ENCODE measurements at places on chromosomes 12 and 14. TPM values are rescaled to one million over a fixed set of nuclear protein-coding genes. Genes with fewer than 3 reads are reported as not detected.
A peak's percentile ranks its signal among the peaks of the same experiment; 100 is the strongest.

Gene FSCB
- not detected for total RNA-seq

Gene NAA30
- total RNA-seq, result 17.6 TPM

Gene NID2
- not detected for total RNA-seq

DNA sequence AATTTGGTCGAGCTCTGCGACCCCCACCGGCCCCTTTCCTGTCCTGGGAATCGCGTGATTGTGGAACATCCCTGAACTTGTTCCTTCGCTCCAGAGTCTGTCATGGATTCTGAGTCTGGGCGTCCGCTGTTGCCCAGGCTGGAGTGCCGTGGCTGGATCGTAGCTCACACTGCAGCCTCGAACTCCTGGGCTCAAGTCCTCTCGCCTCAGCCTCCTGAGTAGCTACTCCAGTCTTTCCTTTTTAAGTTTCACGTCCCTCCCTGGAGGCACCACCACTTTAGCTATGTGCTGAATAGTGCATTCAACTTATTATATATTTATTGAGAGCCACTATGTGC lies 698 bp downstream of the ACOT6 start:
- DNase-seq, result no peak

DNA sequence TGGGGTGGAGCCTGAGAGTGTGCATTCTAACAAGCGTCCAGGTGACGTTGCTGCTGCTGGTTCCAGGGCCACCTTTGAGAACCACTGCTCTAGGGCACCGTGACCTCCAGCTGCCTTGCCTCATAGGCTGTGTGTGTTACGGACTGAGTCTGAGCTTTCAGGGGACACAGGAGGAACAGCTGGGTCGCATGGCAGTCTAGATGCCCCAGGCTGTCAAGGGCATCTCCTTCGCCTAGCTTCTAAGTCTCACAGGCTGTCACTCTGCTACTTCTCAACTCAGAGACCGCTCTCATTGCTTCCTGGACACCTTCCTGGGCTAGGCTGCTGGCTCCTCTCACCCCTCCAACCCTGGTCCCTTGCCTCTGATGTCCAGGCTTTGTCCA lies 965 bp downstream of the KRT73 start:
- no peak for DNase-seq

DNA sequence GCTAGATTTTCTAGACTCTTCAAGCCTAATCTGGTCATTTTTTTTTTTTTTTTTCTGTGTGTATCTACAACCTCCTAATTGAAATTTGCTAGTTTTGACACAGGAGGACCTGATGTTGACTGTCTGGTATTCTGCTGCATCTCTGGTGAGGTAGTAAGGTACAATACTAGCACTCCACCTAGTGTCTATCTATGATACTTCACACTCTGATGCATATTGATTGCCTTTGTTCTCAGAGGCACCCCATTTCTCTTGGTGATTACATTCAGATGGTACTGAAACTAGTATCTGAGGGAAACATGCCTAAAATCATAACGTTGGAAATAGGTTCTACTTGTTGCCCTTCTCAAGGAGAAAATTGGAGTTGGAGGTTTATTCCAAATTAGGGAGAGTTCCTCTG lies 930.5 kb upstream of the NOVA1 start:
- DNase-seq, result no peak

Gene PRB2
- total RNA-seq, result not detected

- DNase-seq, result no peak
These were observed 96.2 kb downstream of the PLBD1 start for GRCh38 chr12:14471497-14471896.

- DNase-seq, result no peak
These were observed 45.6 kb downstream of the ANKRD9 start for GRCh38 chr14:102464006-102464405.

DNA sequence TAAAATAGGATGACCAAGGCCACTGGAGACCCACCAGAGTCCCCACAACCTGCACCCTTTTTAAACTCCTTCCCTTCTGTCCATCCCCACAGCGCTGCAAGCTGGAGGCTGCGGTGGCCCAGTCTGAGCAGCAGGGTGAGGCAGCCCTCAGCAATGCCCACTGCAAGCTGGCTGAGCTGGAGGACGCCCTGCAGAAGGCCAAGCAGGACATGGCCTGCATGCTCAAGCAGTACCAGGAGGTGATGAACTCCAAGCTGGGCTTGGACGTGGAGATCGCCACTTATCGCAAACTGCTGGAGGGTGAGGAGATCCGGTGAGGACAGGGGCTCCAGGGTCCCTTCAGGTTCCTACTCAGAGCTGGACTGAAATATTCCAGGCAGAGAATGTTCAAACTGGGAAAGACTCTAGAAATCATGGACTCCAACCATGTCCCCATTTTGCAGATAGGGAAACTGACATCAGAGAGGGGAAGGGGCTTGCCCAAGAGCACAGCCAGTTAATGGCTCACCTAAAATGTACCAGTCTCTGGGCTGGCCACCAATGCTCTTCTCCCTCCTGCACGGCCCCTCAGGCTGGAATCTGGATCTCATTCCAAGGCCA lies 17.2 kb downstream of the KRT85 start:
- DNase-seq, result no peak

DNA sequence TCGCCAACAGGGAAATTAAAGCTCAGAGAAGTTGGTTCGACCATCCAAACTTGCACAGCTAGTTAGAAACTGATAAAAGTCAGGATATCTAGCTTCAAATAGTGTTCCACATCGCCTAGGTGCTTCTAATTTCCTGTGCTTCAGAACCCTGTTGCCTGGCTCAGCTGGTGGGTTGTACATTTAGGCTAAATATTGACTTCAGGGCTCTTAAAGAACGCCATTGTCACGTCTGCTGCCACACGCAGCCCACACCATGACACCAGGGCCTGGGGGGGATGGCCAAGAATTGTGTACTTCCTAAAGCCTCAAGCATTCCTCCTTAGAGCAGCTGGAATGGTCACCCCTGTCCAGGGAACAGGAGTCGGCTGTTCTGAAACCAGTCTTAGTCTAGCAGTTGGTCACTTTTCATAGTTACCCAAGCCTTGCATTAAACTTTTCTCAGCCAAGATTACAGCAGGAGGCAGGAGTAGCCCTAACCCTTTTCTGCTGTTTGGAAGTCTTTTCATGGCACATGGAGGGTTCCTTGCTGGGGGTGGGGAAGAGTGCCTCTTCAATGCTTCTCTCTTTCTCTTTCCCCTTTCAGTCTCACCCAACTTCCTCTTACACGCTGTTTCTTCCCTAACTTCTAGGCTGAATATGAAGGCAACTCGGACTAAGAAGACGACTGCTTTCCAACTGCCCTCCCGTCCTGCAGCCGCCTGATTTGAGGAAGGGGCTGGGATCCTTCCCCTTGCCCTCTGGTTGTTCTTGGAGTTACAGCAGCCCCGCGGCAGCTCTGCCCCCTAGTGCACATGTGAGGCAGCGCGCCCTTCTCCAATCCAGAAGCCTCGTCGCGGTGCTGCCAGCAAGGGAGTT lies 17.1 kb downstream of the FOS start:
- peak; percentile 90 for DNase-seq

- peak; percentile 42 for DNase-seq
These were observed 912.4 kb downstream of the VRK1 start for GRCh38 chr14:97709552-97709951.

GRCh38 chr14:34649344-34649743 lies 19.4 kb upstream of the SNX6 start:
- no peak for DNase-seq

DNA sequence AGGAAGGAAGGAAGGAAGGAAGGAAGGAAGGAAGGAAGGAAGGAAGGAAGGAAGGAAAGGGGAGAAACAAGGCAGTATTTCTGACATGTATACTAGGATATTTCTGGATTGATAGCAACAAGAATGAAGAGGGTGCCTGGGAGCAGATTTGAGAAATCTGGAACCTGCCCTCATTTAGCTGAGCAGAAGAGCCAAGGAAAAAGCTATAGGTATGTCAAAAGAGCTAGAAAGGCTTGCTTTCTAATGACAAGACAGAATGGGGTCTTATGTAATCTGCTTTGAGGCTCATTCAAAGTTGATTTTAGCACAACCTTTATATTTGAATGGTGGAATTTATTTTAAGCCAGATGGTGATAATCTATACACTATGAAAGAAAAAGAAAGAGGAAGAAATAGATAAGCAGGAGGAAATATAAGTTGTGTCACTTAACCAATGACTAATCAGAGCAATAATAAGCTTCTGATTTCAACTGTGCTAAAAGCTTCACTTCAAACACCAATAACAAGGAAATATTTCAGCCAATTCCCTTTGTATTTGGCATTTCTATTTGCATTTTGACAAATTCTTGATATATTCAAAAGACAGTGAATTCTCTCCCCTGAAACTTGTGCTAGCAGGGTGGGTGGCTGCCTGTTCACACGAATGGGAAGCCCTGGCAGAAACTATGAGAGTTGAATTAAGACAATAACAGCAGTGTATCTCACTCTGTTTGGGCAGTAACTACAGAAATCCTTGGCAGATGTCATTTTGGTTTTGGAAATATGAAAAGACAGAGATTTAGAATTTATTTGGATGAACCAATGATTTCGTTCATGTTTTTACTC lies 76.3 kb upstream of the FLRT2 start:
- DNase-seq, result no peak

GRCh38 chr14:71050227-71050823 lies 143.1 kb downstream of the PCNX1 start:
- no peak for DNase-seq

- no peak for DNase-seq
These were observed 18.2 kb downstream of the CINP start for GRCh38 chr14:102344485-102344884.

- no peak for DNase-seq
These were observed 26.8 kb downstream of the KLRK1 start for GRCh38 chr12:10362828-10363657.

DNA sequence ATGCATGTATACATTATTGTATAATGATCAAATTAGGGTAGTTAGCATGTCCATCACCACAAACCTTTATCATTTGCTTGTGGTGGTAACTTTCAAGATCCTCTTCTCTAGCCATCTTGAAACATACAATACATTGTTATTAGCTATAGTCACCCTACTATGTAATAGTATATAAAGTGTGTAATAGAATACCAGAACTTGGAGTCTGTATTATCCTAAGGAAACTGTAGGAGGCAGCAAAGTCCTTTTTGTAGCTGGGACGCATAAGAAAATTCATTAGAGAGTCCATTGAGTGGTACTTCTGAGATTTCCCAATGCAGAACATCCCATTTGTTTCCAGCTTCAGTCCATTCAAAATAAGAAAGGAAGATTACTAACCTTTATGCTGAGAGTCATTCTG lies 325.9 kb upstream of the LRFN5 start:
- DNase-seq, result no peak

GRCh38 chr12:64667793-64668192 lies 57.5 kb downstream of the RASSF3 start:
- DNase-seq, result no peak

GRCh38 chr14:31137214-31137889 lies 70.2 kb downstream of the HECTD1 start:
- DNase-seq, result no peak

Gene GUCY2C
- not detected for total RNA-seq

Gene GLIPR1L2
- 0.50 TPM for total RNA-seq

Gene TAS2R30
- total RNA-seq, result 0.87 TPM

DNA sequence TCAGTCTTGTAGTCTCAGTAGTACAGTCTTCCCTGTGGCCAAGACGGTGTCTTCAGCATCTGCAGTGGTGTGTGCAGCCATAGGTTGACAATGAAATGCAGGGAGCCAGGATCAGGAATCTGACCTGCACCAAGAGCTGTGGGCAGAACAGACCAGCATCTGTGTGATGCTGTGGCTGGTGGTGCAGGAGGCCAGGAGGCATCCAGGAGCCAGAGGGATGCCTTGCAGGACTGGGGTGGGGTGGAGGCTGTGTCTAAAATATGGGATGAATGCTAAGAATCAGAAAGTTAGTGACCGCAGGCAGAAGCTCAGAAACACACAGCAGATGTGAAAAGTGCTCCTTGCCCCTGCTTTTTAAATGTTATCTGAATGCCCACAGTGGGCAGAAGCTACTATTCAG lies 209.7 kb downstream of the CACNA1C start:
- DNase-seq, result no peak

Gene NFATC4
- 0.30 TPM for total RNA-seq

DNA sequence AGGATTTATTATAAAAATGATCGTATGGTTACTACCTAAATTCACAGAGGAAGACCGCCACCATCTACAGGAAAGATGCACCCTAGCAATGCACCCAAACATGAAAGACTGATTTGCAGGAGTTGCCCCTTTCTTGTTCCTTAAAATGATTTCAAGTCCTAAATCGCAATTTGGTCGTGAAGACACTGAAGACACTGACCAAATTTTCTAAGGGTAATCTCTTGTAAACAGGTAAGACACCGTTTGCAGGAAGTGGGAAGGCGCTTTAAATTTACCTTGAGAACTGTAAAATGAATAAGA lies 1.0 kb downstream of the SOS2 start:
- DNase-seq, result no peak

Gene CYP46A1
- total RNA-seq, result 0.05 TPM

Gene SAV1
- total RNA-seq, result 13.6 TPM

DNA sequence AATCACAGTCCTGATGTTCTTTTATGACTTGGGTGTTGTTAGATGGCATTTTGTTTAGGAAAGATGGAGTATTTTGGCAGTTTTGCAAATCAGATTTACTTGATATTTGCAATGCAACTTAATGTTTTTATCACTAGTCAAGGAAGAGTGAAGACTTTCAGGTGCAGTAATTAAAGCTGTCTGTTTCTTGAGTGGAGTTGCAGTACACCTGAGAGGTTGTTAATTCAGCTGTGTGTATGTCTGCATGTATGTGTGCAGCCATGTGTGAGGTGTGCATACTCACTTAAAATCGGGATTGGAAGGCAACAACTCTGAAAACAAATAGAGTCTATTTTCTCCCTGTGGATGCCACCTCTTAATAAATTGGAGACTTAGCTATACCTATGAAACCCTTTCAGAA lies 94.5 kb downstream of the RMST start:
- DNase-seq, result no peak

- DNase-seq, result no peak
These were observed 27.1 kb upstream of the CLMN start for GRCh38 chr14:95346820-95347219.

- no peak for DNase-seq
These were observed 81.2 kb downstream of the TMEM260 start for GRCh38 chr14:56660677-56661389.

- no peak for DNase-seq
These were observed 88.6 kb downstream of the NINJ2 start for GRCh38 chr12:574475-575128.

Gene SIX1
- not detected for total RNA-seq

Gene INHBC
- not detected for total RNA-seq
